ENCODE measurements at places on chromosomes 1 and 21. TPM values are rescaled to one million over a fixed set of nuclear protein-coding genes. Genes with fewer than 3 reads are reported as not detected.
A peak's percentile ranks its signal among the peaks of the same experiment; 100 is the strongest.

DNA sequence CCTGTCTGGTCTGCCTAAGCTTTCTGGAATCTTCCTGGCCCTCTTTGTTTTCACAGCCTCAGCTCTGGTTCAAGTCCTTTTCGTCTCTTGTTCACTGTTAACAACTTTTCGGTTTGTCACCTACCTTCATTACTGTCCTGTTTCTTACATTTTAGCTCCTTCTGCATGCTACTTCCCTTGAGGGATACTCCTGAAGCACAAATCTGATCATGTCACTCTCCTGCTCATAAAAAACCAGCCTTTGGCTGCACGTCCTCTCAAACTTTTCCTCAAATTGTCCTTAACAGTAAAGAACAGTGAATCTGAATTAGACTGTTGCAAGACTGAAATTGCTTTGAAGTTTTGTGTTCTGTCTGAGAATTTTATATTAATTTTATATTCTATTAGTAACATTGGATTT lies 3.3 kb downstream of the RAVER2 start:
- H3K27ac ChIP-seq: no peak overlapping the region
- H3K4me1 ChIP-seq: no peaks in the 10 kb centered on the region
- DNase-seq: no peak
- H3K27me3 ChIP-seq: no peaks in the 10 kb centered on the region
- no peak overlapping the region for H3K4me3 ChIP-seq
- H3K36me3 ChIP-seq: no peaks in the 10 kb centered on the region

- H3K4me3 ChIP-seq: no peak overlapping the region
- no peak for DNase-seq
- H3K4me1 ChIP-seq: peaks cover 24% of the 10 kb centered on the region
- H3K27ac ChIP-seq: no peak overlapping the region
- H3K36me3 ChIP-seq: no peaks in the 10 kb centered on the region
Observed at GRCh38 chr21:45313682-45314081, 26.0 kb upstream of the POFUT2 start.

DNA sequence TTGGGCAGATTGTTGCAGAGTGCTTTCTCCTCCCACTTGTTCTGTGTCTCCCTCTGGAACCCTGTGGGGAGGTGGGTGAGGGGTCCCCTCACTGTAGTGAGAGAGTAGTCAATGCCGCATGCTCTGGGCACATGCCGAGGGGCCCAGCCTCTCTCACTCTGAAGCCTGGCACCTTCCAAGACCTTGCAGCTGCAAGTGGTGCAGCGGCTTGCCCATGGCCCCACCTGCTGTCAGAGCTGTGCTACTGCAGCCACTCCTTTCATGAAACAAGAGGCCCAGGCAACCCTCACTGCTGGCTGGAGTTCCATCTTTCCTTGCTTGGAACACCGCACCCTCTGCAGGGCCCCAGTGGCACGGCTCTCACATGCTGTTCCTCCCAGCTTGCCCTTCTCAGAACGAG lies 58.4 kb upstream of the COL6A1 start:
- H3K36me3 ChIP-seq: no peaks in the 10 kb centered on the region

DNA sequence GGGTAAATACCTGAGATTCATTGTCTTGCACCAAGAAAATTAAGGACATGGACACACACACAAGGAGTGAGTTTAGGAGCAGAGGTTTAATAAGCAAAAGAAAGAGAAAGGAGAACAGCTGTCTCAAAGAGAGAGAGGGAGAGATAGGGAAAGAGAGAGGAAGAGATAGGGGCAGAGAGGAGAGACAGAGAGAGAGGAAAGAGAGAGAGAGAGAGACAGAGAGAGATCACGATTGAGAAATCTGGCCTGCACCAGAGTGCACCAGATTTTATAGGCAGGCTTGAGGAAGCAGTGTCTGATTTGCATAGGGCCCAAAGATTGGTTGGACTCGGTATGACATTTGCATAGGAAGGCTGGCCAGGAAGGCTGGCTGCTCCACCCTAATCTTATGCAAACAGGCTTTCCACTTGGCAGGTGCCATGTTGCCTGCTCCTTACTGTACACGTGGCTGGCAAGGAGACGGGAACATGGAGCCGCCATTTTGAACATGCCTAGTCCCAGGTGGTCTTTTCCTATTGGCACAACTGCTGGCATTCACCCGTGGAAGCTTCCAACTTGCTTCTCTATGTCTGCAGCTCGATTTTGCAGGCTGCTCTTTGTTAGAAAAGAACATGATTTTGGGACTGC lies 419.9 kb downstream of the ZP4 start:
- no peak overlapping the region for H3K4me3 ChIP-seq
- H3K27me3 ChIP-seq: no peaks in the 10 kb centered on the region
- no peak overlapping the region for H3K27ac ChIP-seq
- no peaks in the 10 kb centered on the region for H3K36me3 ChIP-seq

GRCh38 chr1:211724687-211725196 lies 49.3 kb upstream of the NEK2 start:
- no peak for DNase-seq
- H3K4me3 ChIP-seq: no peak overlapping the region
- peaks cover 2% of the 10 kb centered on the region for H3K4me1 ChIP-seq
- H3K27ac ChIP-seq: no peak overlapping the region

GRCh38 chr1:101236516-101237228 lies at the start of gene S1PR1:
TSS of gene S1PR1 (plus strand) at chr1:101237019. CDS start at chr1:101238985, 1,966 bp downstream.
- peak; percentile 69 for DNase-seq
- H3K36me3 ChIP-seq: peaks cover 13% of the 10 kb centered on the region
- H3K4me3 ChIP-seq: peak within 1 kb of the TSS; percentile 54
- H3K27me3 ChIP-seq: no peaks in the 10 kb centered on the region
- no peaks in the 10 kb centered on the region for H3K4me1 ChIP-seq
- peak within 1 kb of the TSS; percentile 80 for H3K27ac ChIP-seq

- H3K4me1 ChIP-seq: no peaks in the 10 kb centered on the region
- DNase-seq: peak; percentile 2
- H3K4me3 ChIP-seq: no peak within 1 kb of the TSS
- no peak within 1 kb of the TSS for H3K27ac ChIP-seq
- peaks cover 63% of the 10 kb centered on the region for H3K27me3 ChIP-seq
- H3K36me3 ChIP-seq: no peaks in the 10 kb centered on the region
Observed at GRCh38 chr1:203229471-203230135, at the start of gene CHIT1. TSS of gene CHIT1 (minus strand) at chr1:203229673. CDS start at chr1:203229636, 37 bp downstream.

DNA sequence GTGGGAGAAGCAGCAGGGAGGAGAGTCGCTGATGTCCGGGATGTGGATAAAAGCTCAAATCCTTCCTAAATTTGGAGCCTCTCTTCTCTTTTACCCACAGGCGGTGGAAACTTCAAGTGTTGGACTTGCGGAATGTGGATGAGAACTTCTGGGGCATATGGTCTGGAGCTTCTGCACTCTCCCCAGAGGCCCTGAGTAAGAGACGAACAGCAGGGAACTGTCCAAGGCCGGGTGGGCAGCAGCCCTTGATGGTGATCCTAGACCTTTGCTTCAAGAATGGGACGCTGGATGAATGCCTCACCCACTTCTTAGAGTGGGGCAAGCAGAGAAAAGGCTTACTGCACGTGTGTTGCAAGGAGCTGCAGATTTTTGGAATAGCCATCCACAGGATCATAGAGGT lies 1.9 kb downstream of the PRAMEF12 start:
- no peaks in the 10 kb centered on the region for H3K27me3 ChIP-seq
- DNase-seq: no peak
- H3K36me3 ChIP-seq: no peaks in the 10 kb centered on the region
- H3K4me3 ChIP-seq: no peak overlapping the region

DNA sequence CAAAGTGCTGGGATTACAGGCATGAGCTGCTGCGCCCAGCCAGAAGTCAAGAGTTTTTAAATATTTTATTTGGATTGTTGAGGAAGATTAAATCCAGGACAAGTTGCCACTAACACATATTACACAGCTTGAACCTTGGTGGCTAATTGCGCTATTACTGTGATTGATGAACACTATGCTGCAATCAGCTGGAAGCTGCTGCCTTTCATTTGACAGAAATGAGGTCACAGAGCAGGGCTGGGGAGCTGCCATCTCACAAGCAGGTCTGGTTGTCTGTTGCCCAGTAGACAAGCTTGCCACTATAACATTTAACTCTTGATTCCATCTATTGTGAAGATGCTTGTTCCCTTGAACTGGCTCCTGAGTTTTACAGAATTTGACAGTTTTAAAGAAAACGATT lies 37.4 kb upstream of the NRDC start:
- H3K27me3 ChIP-seq: no peaks in the 10 kb centered on the region
- no peak overlapping the region for H3K27ac ChIP-seq
- H3K4me1 ChIP-seq: peaks cover 17% of the 10 kb centered on the region
- peaks cover 13% of the 10 kb centered on the region for H3K36me3 ChIP-seq

- no peaks in the 10 kb centered on the region for H3K36me3 ChIP-seq
- no peaks in the 10 kb centered on the region for H3K4me1 ChIP-seq
- no peak overlapping the region for H3K27ac ChIP-seq
- H3K27me3 ChIP-seq: no peaks in the 10 kb centered on the region
- no peak for DNase-seq
Observed at GRCh38 chr21:18117176-18117575, 127.5 kb upstream of the CHODL start.

DNA sequence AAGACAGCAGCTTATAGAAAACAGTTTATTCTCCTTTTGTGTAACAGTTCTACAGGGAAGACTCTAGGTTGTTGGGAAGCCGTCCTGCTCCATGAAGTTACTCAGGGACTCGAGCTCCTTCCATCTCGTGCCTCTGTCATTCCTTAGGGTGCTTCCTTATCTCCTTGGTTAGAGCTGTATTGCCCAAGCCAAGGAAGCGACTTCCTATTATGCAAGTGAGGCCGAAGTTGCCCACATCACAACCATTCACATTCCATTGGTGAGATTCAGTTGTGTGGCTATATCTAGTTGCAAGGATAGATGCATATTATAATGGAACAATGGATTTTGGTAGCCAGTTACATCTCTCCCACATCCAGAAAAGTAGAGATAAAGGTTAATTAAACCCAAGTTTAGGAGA lies 9.0 kb downstream of the GSTM5 start:
- no peak overlapping the region for H3K4me3 ChIP-seq
- no peaks in the 10 kb centered on the region for H3K27me3 ChIP-seq
- H3K36me3 ChIP-seq: no peaks in the 10 kb centered on the region
- DNase-seq: peak; percentile 5
- no peak overlapping the region for H3K27ac ChIP-seq

- no peak overlapping the region for H3K4me3 ChIP-seq
- no peaks in the 10 kb centered on the region for H3K27me3 ChIP-seq
- peak; percentile 42 for DNase-seq
- H3K36me3 ChIP-seq: no peaks in the 10 kb centered on the region
Observed at GRCh38 chr1:174740249-174740968, 259.3 kb upstream of the CACYBP start.

GRCh38 chr1:178192686-178193085 lies 98.8 kb downstream of the RASAL2 start:
- DNase-seq: peak; percentile 72
- H3K4me3 ChIP-seq: no peak overlapping the region
- no peaks in the 10 kb centered on the region for H3K36me3 ChIP-seq
- H3K27me3 ChIP-seq: no peaks in the 10 kb centered on the region
- H3K27ac ChIP-seq: no peak overlapping the region

GRCh38 chr1:150150133-150151021 lies 661 bp downstream of the PLEKHO1 start:
- H3K4me1 ChIP-seq: peaks cover 20% of the 10 kb centered on the region
- peaks cover 36% of the 10 kb centered on the region for H3K36me3 ChIP-seq
- peak overlapping the region; percentile 98 for H3K27ac ChIP-seq
- H3K4me3 ChIP-seq: peak overlapping the region; percentile 97
- no peak for DNase-seq

- no peaks in the 10 kb centered on the region for H3K36me3 ChIP-seq
- no peaks in the 10 kb centered on the region for H3K27me3 ChIP-seq
- peak; percentile 29 for DNase-seq
- H3K27ac ChIP-seq: no peak overlapping the region
- H3K4me3 ChIP-seq: no peak overlapping the region
Observed at GRCh38 chr21:36859744-36860501, 106.5 kb downstream of the HLCS start.

DNA sequence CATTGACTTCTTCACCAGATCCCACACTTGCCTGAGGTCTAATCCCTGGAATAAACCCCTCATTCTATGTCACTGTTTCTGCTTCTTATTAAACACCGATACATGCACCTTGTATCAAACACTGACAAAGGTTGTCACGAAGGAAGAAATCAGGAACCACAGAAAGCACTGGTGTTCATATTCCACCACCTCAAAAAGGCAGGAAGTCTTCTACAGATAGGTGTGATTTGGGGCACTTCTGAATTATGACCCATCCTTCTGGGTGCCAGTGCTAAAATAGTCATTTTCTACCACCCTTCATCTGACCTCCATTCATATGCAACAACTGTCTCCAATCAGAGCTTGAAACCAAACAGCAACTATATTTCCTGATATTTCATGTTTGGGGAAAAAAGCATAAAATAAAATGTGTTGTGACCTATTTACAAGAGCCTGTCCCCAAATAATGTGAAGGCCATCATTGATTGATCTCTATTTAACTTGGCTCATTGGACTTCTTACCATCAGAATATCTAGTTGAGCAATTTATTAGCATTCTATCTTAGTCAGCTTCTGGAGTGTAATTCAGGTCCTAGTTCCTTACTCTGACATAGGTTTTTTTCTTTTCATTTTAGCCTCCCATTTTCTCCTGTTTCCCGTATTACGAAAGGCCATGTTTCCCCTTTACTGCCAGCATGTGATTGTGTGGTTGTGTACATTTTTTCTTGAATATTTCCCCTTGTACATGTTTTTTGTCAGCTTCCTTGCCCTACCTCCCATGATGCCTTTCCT lies 43.1 kb downstream of the DUSP10 start:
- H3K27me3 ChIP-seq: no peaks in the 10 kb centered on the region
- H3K36me3 ChIP-seq: peaks cover 24% of the 10 kb centered on the region
- H3K4me1 ChIP-seq: peaks cover 16% of the 10 kb centered on the region

DNA sequence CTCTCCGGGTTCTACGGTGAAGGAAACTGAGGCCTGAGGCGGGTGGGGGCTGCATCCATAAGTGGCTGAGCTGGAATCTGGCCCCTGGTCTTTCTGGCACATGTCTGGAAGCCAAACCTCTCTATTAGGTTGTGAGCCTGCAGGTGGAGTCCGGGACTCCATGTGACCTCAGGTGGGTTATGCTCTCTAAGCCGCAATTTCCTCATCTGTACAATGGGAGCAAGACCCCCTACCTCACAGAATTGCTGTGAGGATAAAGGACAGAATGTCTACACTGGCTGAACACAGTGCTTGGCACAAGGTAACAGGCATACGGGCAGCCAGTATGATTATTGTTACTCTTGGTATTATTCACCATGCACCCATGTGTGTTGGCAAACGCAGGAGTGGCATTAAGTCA lies 6.7 kb downstream of the EPHA2 start:
- H3K4me3 ChIP-seq: no peak overlapping the region
- H3K27me3 ChIP-seq: no peaks in the 10 kb centered on the region
- no peak overlapping the region for H3K27ac ChIP-seq
- H3K36me3 ChIP-seq: peaks cover 52% of the 10 kb centered on the region
- peaks cover 61% of the 10 kb centered on the region for H3K4me1 ChIP-seq

MNDA gene
- not detected for polyA plus RNA-seq

BLACAT1 gene
- polyA plus RNA-seq: 0.03 TPM

LRRC8B gene
- 0.74 TPM for polyA plus RNA-seq

HTR6 gene
- polyA plus RNA-seq: not detected

BNIPL gene
- polyA plus RNA-seq: 0.38 TPM

WNT4 gene
- not detected for polyA plus RNA-seq

HSPA6 gene
- 0.50 TPM for polyA plus RNA-seq

FMO5 gene
- 0.50 TPM for polyA plus RNA-seq

All from IMR-90 (cell line).